H9 (cell line): ENCODE measurements at places on chromosomes 2 and 18.

DNA sequence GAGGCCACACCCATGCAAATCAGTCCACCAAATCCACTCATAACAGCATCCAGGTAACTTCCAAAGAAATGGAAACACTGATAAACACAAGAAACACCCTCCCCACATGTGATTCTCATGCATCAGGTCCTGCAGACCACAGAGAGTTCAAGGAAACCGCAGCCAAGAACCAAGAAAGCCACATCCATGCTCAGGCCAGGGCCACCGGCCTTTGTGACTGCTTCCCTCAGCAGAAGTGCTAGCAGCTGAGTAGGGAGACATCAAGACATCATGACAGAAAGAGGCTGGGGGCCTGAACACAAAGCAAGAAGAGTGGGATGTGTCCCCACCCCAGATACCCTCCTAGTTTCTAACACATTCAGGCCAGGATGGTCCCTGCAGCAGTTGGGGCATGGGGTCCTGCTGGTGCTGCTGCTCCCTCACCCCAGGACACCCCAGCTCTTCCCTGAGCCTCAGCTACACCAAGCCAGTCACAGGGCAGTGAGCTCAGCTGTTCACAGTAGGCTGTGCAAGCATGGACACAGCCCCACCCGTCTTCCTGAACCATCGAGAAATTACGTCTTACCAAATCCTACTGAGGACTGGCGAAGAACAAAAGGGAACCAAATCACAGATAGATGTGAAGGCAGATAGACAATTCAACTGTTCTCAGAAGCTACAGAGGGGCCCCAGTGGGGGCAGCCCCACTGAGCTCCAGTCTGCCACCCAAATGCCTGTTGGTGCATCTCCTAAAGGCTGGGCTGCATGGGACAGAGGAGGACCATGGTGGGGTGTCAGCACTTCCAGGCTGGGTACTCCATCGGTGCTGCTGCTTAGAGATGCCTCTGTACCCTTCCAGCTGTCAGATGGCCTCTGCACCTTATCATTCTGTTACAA is 60.9 kb downstream of the HDAC4 start:
- DNase-seq = no peak

DNA sequence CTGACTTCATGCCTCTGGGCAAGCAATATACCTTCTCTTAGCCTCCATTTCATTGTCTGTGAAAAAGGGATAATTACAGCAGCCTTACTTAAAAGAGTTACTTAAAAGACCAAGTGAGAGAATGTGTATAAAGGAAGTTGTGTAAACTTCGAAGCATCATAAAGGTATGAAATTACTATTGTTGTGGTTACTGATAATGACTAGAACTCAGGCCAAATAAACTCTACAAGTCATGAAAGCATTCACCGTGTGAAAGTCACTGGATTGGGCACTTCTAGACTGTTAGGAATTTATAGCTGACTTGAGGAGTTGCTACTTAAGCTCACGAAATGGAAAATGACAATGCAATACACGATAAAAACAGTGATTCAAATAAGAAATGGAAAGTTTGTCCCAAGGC is 67.4 kb upstream of the HAAO start:
- DNase-seq = no peak

GRCh38 chr18:11877497-11878135 is 26.4 kb downstream of the CHMP1B start:
- DNase-seq = no peak

DNA sequence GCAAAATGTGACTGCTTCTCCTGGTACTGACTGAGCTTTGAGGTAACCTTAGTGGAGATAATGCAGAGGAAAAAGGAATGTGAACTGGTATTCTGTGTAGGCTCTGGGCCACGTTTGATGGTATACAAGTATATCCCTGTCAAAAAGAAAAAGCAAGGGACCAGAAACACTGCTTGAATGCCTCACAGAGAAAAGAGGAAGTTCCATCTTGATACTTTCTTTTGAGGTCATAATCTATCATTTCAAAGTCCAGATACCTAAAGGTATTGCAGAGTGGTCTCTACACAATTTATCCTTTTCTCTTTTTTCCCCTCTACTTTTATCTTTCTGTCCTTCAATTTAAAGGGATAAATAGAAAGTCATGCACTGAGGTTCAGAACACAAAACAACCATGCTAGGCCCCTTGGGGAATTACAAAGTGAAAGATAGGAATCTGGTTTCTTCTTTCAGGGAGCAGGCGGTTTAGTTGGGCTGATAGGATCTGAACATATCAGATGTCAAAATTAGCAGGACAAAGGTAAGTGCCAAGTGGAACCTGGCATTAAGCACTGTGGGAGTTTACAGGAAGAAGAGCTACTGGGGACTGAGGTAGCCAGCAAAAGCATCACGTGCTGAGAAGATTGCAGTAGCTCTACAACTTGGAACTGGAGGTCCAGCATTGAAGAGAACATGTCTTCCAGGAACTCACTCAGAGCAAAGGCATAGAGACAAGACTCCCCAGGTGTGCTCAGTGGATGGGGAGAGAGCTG is 121.2 kb downstream of the LYPD6 start:
- no peak for DNase-seq

DNA sequence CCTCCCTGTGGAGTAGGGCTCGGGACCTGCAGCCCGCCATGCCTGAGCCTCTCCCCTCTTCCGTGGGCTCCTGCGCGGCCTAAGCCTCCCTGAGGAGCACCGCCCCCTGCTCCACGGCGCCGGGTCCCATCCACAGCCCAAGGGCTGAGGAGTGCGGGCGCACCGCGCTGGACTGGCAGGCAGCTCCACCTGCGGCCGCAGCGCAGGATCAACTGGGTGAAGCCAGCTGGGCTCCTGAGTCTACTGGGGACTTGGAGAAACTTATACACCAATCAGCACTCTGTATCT is 17.8 kb upstream of the ACVR2A start:
- no peak for DNase-seq

DNA sequence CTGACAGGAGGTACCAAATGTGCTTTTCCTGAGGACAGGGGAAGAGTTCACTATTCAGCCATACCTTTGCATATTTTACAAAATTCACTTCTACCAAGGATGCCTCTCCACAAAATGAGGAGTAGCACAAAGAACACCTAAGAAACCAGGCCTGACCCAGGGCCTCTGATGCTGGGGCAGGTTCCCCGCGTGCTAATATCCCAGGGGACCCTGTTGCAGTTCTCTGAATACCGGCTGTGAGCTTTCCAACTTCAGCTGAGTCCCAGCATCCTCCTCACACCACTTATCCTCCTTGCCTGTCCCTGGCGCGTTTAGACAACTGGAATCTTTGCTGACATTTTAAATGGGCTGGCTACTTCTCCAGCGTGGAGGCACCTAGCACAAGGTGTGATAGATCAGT is 142.3 kb downstream of the BCL2 start:
- DNase-seq = no peak

- no peak for DNase-seq
These were observed 9.2 kb upstream of the BBS5 start for GRCh38 chr2:169469952-169470572.

DNA sequence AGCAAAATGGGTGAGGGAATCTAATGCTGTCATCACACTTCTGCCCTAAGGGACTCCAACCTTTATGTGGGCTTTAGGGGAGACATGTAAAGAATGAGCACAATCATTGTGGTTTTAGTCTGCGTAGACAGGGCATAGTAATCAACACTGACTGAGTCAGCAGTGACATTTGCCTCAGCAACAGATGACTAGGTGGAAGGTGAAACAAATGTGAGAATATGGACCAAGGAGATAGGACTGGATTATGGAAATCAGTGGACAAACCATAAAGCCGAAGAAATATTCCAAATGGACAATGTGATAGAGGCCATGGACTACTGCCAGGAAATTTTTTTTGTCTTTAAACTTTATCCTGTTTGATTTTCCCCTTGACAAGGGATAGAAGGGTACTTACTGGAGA is 83.9 kb downstream of the PDK1 start:
- no peak for DNase-seq

DNA sequence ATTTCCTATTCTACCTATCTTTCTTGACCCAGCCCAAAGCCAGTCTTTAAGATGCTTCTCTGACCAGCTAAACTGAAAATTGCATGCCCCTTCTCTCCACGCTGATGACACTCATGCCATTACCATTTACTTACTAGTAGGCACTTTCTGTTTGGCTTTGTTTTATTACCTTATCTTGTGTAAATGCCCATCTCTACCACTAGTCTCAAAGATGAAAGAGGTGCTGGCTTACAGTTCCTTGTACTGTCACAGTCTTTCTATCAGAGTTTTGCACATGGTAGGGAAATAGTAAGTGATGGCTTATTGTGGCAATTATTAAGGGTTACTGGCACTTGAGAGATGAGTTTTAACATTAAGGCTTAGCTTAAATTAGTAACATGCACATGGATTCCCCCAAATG is 352.1 kb downstream of the RBM43 start:
- no peak for DNase-seq

DNA sequence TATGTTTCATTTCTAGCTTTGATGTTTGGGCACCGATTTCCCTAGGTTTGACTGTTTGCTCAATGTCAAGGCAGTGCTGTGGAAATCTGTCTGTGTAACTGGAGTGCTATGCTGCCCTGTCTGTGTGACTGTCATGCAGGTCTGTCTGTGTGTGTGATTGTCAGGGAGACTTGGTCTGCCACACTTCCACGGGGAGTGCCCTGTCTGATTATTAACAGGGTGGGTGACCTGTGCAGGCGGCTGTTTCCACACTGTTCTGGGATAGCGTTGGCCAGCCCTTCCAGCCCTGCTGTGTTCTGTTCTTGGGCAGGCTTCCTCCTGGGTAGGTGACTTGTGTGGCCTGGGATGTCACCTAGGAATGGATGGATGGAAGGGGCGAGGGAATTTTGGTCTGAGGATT is 85.3 kb downstream of the FHOD3 start:
- DNase-seq = no peak

- DNase-seq = no peak
These were observed 1768.2 kb downstream of the SUCLG1 start for GRCh38 chr2:82690757-82691411.

- DNase-seq = peak; percentile 65
These were observed 46.0 kb downstream of the LRRFIP1 start for GRCh38 chr2:237673130-237674001.

DNA sequence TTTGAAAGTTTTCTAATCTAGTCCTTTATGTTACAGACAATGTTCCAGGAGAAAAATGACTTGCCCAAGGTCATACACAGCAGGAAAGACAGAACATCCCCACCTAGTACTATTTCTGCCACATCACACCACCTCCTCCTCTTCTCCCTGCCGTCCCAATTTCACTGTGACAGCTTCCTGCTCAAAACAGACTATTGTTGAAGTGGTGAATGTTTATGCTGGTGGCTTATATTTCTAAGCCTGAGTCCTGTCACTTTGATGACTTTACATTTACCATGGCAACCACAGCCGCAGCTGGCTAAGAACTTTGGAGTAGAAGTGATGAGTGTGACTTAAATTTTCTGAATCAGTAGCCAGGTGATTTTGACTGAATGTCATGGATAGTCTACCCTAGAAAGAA is 10.0 kb downstream of the GALNT5 start:
- DNase-seq = no peak

GRCh38 chr2:104888489-104889258 is 34.8 kb downstream of the POU3F3 start:
- DNase-seq = no peak

DNA sequence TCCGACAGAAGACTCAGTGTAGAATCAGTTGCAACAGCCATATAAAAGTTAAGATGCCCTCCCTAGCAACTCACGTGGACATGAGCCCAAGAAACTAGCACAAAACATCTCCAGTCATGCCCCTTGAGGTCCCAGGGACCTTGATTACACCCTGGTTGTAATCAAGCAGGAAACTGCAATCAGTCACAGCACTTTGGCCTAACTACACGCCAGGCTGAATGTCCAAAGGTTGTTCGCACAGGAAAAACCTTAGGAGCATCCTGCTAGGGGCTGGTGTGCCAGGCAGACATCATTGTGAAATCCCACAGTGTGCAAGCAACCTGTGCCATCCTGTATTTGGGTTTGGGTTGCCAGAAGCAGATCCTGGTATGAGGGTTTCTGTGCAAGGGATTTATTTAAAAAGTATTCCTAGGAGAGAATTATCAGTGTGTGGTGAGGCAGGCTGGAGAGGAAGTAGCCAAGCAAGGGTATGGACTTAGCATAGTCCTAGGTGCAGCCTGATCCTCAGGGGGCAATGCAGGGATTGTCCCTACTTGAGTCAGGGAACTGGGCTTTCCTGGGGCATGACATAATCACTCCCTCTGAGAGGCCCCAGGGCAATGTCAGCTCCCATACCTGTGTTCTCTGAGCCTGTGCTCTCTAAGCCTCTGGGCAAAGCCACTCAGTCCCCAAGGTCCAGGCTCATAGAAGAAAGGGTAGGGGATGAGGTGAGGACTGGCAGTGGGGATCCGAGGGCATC is 17.8 kb upstream of the SULT1C2 start:
- no peak for DNase-seq

- no peak for DNase-seq
These were observed 153.2 kb downstream of the WDR7 start for GRCh38 chr18:56804395-56804794.
